ENCODE measurements at places on chromosomes 5 and 9.

DNA sequence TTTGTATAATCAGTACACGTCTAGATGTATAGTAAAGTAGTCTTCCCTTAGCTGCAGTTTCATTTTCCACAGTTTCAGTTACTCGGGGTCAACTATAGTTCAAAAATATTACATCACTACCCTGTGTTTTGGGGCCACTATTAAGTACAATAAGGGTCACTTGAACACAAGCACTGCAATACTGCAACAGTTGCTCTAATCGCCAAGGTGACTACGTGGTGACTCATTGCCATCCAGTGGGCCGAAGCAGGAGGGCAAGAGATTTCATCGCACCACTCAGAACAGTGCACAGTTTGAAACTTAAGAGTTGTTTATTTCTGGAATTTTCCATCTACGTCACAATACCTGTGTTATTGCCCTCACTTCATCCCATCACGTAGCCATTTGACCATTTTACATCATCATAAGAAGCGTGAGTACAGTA is at the start of gene ARL14EPL:
Gene ARL14EPL (plus strand): TSS at position 379 of the 424 bp plus-strand sequence. CDS start 18,994 bp downstream, outside the sequence.
- DNase-seq, result no peak

- DNase-seq, result no peak
Observed at GRCh38 chr5:172855597-172856292, 21.7 kb downstream of the ERGIC1 start.

GRCh38 chr5:4383102-4383501 is 757.0 kb upstream of the ADAMTS16 start:
- DNase-seq, result no peak

DNA sequence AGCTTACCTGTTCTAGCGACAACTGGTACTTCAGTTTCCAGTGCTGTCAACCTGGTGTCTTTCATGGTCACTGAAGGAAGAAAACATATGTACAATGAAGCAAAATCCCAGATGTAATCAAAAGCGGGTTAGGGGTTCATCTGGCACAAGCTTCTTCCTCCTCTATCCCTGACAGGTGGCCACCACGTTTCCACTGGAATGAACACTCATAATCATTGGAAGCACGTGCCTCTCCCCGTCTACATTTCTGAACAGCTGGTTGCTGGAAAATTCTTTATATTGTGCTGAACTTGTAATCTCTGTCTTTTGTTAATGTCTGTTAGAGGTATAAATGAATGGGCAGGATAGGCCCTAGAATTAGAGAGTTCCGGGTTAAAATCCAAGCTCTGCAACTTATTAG is 9.4 kb downstream of the TSC1 start:
- DNase-seq, result no peak

DNA sequence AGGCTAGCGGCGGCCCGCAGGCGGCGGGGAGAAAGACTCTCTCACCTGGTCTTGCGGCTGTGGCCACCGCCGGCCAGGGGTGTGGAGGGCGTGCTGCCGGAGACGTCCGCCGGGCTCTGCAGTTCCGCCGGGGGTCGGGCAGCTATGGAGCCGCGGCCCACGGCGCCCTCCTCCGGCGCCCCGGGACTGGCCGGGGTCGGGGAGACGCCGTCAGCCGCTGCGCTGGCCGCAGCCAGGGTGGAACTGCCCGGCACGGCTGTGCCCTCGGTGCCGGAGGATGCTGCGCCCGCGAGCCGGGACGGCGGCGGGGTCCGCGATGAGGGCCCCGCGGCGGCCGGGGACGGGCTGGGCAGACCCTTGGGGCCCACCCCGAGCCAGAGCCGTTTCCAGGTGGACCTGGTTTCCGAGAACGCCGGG is 253 bp downstream of the SLC12A2 start:
- no peak for DNase-seq

GRCh38 chr5:39439582-39440162 is 14.9 kb upstream of the DAB2 start:
- no peak for DNase-seq

All from activated CD8-positive, alpha-beta memory T cell treated with anti-CD3 and anti-CD28 coated beads for 1 hour (primary cell).